Breast epithelium (tissue), 4 donors: ENCODE measurements at places on chromosomes 7 and 10.

- H3K36me3 ChIP-seq = no peaks in the 10 kb centered on the region
- H3K4me3 ChIP-seq = no peak overlapping the region
- no peaks in the 10 kb centered on the region for H3K4me1 ChIP-seq
- no peak for DNase-seq
- H3K27me3 ChIP-seq = no peaks in the 10 kb centered on the region
- no peak overlapping the region for H3K27ac ChIP-seq
Observed at GRCh38 chr10:61346796-61347413, 106.3 kb downstream of the TMEM26 start.

- H3K4me3 ChIP-seq = no peak overlapping the region
- H3K4me1 ChIP-seq = no peaks in the 10 kb centered on the region
- H3K27ac ChIP-seq = no peak overlapping the region
Observed at GRCh38 chr10:58529077-58529728, 16.5 kb downstream of the BICC1 start.

DNA sequence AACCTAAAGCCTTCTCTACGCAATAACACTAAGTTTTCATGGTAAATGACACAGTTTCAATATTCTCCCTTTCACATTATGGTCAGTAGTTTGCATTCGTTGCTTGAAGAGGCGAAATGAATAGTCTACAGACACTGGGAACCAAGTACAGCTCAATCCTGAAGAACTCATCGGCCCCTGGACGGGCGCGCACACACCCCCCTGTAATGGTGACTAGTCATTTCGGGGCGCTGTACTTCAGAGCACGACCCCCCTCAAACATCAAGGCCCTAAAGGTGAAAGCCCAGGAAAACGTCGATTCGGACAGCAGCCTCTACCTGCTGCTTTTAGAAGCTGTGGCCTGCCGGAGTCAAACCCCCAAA, 1.0 kb downstream of the NT5C2 start:
- H3K4me1 ChIP-seq = peaks cover 17% of the 10 kb centered on the region
- no peaks in the 10 kb centered on the region for H3K36me3 ChIP-seq
- H3K27me3 ChIP-seq = no peaks in the 10 kb centered on the region

DNA sequence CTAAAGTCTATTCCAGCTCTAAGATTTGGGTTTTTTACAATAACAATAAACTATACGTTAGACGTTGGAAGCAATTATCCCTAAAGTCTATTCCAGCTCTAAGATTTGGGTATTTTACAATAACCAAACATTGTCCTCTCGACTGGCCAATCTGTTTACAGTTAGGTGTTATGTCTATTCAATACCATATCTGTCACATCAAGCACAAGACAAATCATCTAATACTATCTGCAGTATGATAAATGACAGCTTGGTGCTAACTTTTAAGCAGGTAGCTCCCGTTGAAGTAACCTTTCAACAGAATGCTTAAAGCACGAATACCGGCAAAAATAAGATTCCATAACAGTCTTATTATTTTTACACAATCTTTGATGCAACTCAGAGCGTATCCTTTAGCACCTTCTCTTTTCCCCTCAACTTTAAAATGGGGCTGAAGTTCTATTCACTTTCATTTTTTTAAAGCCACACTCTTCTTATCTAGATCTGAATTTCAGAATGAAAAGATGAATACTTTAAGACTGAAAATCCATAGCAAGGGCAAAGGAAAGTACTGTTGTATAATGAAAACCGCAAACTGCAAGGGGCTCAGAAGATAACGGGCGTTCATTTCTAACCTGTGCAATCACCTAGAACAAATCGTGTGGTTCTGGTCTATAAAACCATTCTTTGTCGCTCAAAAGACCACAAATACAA, 925 bp downstream of the H2AZ2 start:
- no peak for DNase-seq
- peak overlapping the region; percentile 51 for H3K4me3 ChIP-seq
- H3K4me1 ChIP-seq = peaks cover 3% of the 10 kb centered on the region
- peak overlapping the region; percentile 90 for H3K27ac ChIP-seq
- no peaks in the 10 kb centered on the region for H3K36me3 ChIP-seq

DNA sequence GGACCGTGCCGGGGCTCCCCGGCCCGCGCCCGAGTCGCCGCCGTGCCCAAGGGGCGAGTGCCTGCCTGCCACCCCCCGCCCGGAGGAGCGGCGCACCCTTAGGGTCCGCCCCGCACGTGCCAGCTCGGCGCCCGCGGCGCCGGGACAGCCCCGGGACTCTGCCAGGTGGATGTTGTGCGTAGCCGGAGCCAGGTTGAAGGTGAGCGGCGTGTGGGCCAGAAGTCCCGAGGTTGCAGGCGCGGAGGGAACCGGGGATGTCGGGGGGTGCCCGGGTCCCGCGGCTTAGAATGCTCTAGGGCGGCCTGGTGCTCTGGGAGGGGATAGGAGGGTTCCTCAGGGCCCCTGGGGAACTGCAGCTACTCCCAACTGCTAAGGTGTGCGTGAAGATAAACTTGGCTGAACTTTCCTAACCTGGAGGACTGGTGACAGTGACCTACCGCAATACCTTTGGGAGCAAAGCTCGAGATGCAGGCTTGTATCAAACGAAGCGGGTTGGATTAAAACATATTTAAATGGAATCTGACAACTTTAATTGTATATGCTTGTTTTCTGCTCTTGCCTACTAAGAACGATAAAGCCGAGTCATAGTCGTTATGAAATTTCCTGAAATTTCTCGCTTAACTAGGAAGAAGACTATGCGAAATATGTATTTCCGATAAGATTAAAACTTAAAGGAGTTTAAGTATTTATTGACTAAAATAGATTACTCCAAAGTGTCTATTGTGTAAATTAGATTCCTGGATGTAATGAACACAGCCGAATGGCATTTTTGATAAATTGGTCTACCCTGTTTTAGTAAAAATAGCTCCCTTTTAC, at the start of gene CUX1:
Gene CUX1, plus strand, starts transcription at position 156 of the 816 bp plus-strand sequence. Its CDS starts 14 bp downstream, at position 170.
- H3K36me3 ChIP-seq = no peaks in the 10 kb centered on the region
- H3K27me3 ChIP-seq = no peaks in the 10 kb centered on the region
- no peak for DNase-seq
- H3K4me1 ChIP-seq = no peaks in the 10 kb centered on the region

DNA sequence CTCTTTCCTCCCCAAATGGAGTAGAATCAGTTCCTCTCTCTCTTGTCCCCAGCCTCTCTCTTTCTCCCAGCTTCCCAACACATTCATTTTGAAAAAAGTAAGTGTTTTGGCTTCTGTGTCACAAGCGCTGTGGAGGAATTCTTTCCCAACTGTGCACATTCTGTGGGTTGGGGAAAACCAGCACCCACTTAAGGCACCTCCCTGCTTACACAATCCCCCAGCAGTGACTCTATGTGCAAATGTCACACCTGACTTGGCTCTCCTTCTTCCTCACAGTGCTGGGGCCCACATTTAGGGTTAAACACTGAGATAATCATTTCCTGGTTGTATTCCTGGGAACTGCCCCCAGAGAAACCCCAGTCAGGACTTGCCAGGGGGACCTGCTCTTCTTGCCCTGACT, 358.1 kb upstream of the ZNF32 start:
- no peaks in the 10 kb centered on the region for H3K36me3 ChIP-seq
- no peaks in the 10 kb centered on the region for H3K4me1 ChIP-seq
- H3K4me3 ChIP-seq = no peak overlapping the region
- no peaks in the 10 kb centered on the region for H3K27me3 ChIP-seq
- H3K27ac ChIP-seq = no peak overlapping the region

DNA sequence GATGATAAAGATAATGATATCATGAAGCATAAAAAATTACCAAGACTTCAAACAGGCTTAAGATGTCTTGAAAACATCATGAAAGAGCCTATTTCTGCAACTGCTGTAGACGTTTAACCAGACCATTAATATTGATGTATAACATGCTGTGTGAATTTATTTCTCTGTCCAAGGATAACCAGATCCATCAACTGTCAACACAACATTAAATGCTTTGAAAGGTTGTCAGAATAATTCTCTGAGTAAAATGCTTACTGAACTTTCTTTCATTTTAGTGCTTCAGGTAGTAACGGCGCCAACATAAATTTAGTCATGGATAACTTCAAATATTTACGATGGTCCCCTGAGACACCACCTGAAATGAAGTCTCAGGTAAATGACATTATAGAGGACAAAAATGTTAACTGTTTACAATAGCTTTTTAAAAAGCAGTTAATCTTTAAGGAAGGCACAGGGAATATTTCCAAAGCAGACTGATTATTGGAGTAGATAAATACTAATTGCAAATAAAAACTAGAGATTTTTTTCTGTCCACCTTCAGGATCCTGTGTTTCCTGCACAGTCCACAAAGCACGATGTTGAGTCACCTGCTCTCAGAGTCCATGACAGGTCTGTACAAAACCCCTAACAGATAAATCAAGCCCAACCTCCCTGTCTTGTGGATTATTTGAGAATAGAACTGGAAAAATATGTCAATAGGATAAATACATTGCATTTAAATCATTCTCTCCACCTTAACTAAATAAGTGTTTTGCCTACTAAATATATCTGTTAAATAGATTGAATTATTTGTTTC, 1213.2 kb downstream of the XPNPEP1 start:
- no peak overlapping the region for H3K27ac ChIP-seq
- no peak overlapping the region for H3K4me3 ChIP-seq
- H3K27me3 ChIP-seq = no peaks in the 10 kb centered on the region
- no peaks in the 10 kb centered on the region for H3K4me1 ChIP-seq
- no peak for DNase-seq

DNA sequence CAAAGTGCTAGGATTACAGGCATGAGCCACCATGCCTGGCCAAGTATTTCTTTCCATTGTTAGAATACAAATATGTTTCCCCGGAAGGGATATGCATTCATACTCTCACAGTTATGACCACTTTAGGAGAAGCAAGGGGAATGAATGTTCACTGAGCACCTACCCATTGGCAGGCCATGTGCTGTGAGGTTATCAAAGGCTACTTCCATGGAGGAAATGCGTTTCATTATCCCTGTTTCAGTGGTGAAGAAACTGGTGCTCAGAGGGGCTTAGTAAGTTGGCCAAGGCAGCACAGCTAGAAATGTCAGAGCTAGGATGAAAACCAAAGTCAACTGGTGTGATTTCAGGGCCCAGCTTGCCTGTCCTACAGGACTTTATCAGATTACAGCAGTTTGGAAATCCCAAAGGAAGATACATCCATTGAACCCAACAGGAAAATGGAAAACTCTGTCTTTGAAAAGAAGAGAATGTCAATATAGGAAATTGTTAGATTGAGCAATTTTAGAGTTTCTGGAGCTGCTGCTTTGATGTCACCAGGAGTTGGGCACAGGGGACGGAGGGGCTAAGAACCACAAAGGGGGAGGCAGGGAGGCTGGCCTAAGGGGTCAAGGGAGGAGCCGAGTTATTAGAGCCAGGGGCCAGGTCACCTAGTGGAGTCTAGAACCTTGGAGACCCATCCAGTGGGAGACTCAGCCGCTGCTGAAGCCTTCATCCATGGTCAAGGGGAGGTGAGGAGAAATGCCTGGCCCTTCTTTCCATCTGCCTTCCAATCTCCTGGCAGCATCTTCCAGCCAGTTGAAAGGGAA, 319.8 kb downstream of the FRMD4A start:
- H3K36me3 ChIP-seq = no peaks in the 10 kb centered on the region
- no peaks in the 10 kb centered on the region for H3K4me1 ChIP-seq
- H3K27ac ChIP-seq = no peak overlapping the region
- no peaks in the 10 kb centered on the region for H3K27me3 ChIP-seq
- no peak overlapping the region for H3K4me3 ChIP-seq

DNA sequence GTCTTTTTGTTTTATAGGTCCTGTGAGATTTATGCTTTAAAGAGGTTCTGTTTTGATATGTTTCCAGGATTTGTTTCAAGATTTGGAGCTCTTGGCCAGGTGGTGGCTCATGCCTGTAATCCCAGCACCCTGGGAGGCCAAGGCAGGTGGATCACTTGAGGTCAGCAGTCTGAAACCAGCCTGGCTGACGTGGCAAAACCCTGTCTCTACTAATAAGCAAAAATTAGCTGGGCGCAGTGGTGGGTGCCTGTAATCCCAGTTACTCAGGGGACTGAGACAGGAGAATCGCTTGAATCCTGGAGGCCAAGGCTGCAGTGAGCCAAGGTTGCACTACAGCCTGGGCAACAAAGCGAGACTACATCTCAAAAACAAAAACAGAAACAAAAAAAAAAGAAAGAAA, 8.3 kb upstream of the HYAL4 start:
- no peaks in the 10 kb centered on the region for H3K4me1 ChIP-seq
- no peak overlapping the region for H3K4me3 ChIP-seq
- no peaks in the 10 kb centered on the region for H3K36me3 ChIP-seq
- no peak for DNase-seq

- DNase-seq = no peak
- no peak overlapping the region for H3K4me3 ChIP-seq
- no peak overlapping the region for H3K27ac ChIP-seq
- H3K4me1 ChIP-seq = peaks cover 4% of the 10 kb centered on the region
- H3K36me3 ChIP-seq = no peaks in the 10 kb centered on the region
- H3K27me3 ChIP-seq = no peaks in the 10 kb centered on the region
Observed at GRCh38 chr7:54810401-54810800, 51.4 kb upstream of the SEC61G start.

- DNase-seq = no peak
- H3K4me3 ChIP-seq = no peak overlapping the region
- no peaks in the 10 kb centered on the region for H3K4me1 ChIP-seq
Observed at GRCh38 chr10:32963096-32963495, 5.1 kb upstream of the ITGB1 start.

DNA sequence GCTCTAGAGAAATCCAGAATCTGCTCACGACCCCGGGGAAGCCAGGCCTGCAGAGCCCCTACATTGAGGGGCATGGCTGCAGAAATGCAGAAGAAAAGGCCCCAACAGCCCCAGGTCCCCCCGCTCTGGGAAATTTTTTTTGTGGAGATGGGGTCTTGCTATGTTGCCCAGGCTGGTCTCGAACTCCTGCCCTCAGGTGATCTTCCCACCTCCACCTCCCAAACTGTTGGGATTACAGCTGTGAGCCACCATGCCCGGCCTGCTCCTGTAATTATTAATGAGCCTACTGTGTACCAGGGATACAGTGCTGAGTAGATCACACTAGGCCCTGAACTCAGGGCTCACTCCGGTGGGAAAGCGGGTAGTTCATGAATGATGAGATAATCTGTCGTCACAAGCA, 29.9 kb downstream of the TNRC18 start:
- no peak for DNase-seq
- H3K4me3 ChIP-seq = no peak overlapping the region
- peaks cover 4% of the 10 kb centered on the region for H3K4me1 ChIP-seq
- H3K27ac ChIP-seq = no peak overlapping the region

DNA sequence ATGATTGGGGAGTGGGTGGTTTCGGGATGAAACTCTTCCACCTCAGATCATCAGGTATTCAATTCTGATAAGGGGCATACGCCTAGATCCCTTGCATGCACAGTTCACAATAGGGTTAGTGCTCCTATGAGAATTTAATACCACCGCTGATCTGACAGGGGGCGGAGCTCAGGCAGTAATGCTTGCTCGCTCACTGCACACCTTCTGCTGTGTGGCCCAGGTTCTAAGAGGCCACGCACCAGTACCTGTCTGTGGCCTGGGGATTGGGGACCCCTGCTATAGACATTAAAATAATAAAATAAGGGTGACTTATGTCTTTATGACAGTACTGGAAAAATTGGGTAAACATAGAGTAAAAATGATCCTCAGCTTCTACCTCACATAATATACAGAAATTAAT, 66.1 kb downstream of the SAMD9 start:
- H3K4me1 ChIP-seq = no peaks in the 10 kb centered on the region
- H3K27ac ChIP-seq = no peak overlapping the region
- H3K4me3 ChIP-seq = no peak overlapping the region
- H3K27me3 ChIP-seq = no peaks in the 10 kb centered on the region

GRCh38 chr10:71767420-71768035, 5.8 kb downstream of the VSIR start:
- no peaks in the 10 kb centered on the region for H3K27me3 ChIP-seq
- H3K36me3 ChIP-seq = no peaks in the 10 kb centered on the region
- peaks cover 7% of the 10 kb centered on the region for H3K4me1 ChIP-seq
